ENCODE measurements at places on chromosomes 12 and 14.

GRCh38 chr12:3712209-3712992 is 40.5 kb downstream of the CRACR2A start:
- no peak for DNase-seq

GRCh38 chr14:98069712-98070171 is 1202.3 kb downstream of the BCL11B start:
- DNase-seq = no peak

DNA sequence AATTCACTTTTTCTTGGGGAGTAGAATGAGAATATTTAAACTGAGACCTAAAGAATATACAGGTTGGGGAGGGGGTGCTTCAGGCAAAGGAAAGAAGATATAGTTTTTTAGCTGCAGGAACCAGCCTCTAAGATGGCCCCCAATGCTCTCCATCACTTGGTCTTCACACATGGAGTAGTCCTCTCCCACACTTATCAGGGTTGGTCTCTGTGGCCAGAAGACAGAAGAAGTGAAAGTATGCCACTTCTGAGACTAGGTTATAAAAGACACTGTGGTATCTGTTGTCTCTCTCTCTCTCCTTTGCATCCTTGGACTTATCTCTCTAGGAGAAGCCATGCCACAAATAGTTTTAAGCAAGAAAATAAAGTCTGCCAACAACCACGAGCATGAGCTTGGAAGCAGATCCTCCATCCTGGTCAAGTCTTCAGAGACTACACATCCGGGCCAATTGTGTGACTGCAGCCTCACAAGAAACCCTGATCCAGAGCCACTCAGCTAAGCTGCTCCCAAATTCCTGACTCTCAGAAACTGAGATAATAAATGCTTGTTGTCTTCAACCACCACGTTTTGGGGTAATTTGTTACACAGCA is 18.0 kb downstream of the PUS7L start:
- no peak for DNase-seq

DNA sequence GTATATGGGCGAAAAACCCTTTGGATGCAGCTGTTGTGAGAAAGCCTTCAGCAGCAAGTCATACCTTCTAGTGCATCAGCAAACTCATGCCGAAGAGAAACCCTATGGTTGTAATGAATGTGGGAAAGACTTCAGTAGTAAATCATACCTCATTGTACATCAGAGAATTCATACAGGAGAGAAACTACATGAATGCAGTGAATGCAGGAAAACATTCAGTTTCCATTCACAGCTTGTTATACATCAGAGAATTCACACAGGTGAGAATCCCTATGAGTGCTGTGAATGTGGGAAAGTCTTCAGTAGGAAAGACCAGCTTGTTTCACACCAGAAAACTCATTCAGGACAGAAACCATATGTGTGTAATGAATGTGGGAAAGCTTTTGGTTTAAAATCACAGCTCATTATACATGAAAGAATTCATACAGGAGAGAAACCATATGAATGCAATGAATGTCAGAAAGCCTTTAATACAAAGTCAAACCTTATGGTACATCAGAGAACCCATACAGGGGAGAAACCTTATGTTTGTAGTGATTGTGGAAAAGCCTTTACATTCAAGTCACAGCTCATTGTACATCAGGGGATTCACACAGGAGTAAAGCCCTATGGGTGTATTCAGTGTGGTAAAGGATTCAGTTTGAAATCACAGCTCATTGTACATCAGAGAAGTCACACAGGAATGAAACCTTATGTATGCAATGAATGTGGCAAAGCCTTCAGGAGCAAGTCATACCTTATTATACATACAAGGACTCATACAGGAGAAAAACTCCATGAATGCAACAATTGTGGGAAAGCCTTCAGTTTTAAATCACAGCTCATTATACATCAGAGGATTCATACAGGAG is 21.4 kb downstream of the ZNF268 start:
- no peak for DNase-seq

GRCh38 chr12:30836656-30837445 is 82.1 kb upstream of the CAPRIN2 start:
- DNase-seq = no peak

GRCh38 chr14:21525571-21525961 is 580 bp downstream of the SALL2 start:
- no peak for DNase-seq

All from activated gamma-delta T cell treated with anti-CD3 and anti-CD28 coated beads, Interleukin-2, amount 50 U/mL, for 16 hours (primary cell).